ENCODE measurements at places on chromosomes 3 and 15.

DNA sequence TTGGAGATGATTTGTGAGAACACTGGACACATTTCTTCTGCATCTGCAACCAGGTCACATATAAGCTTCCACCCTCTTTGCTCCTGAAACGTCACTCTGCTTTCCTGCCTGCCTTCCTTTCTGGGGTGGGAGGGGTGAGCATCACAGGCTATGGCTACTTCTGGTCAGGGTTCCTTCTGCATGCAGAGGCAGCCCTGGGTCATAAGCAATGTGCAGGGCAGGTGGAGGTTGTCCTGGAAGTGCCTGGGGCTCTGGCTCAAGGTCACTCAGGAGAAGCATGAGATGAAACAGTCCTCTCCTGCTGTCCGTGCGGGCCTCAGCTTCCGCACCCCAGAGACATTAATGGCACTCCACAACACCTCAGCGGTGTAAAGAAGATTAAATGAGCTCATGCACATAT lies 15.1 kb downstream of the SLC6A20 start:
- DNase-seq: no peak

DNA sequence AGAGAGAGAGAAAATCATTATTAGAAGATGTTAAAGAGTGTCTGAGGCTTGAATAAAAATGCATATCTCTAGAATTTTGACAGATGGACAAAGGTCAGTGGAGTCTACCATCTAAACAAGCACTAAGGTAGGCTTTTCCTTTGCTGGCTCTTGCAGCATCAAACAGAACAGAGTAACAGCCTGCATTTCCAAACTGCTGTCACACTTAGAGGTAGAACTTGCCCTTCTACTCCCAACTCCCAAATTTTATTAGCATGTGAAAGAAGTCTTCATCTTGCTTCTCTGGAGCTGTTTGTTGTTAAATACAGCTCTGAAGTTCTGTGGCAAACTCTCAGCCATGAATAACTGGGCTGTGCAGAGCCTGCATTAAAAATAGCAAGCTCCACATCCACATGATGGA lies 4.1 kb upstream of the MB21D2 start:
- DNase-seq: no peak

- no peak for DNase-seq
Observed at GRCh38 chr15:60784483-60785254, 305.7 kb upstream of the ICE2 start.

DNA sequence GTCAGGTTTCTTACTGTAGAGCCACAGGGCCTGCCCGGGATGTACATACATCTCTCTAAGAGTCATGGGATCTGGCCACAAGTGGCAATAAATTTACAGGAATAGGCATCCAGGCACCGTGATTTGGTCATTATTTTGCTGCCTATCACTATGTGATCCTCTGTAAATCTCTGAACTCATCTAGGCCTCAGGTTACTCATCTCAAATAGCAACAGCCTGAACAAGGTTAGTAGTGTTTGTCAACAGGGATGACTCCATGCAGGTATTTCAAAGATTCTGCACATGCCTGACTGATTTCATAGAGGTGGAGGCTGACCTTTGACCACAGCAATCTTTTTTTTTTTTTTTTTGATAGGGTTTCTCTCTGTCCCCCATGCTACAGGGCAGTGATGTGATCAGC lies 88.8 kb upstream of the TBL1XR1 start:
- no peak for DNase-seq

DNA sequence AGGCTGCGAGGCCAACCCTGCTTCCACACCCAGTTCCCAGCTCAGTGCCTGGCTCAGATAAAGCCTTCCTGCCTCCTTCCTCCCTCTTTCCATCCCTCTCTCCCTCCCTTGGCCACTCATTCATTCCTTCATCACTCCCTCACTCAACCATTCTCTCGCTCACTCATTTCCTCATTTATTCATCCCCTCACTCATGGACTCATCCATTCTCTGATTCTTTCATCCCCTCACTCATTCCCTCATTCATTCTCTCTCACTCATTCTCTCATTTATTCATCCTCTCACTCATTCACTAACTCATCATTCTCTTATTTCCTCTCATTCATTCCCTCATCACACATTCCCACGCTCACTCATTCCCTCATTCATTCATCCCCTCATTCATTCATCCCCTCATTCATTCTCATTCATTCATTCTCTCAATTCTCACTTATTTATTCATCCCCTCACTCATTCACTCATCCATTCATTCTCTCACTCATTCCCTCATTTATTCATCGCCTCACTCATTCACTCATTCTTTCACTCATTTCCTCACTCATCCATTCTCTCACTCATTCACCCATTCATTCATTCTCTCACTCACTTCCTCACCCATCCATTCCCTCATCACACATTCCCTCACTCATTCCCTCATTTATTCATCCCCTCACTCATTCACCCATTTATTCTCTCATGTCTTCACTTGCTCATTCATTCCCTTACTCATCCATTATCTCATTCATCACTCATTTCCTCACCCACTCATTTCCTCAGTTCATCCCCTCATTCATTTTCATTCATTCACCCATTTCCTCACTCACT lies 13.2 kb downstream of the ABTB1 start:
- DNase-seq: no peak

- DNase-seq: no peak
Observed at GRCh38 chr3:171741377-171741776, 68.9 kb downstream of the PLD1 start.

DNA sequence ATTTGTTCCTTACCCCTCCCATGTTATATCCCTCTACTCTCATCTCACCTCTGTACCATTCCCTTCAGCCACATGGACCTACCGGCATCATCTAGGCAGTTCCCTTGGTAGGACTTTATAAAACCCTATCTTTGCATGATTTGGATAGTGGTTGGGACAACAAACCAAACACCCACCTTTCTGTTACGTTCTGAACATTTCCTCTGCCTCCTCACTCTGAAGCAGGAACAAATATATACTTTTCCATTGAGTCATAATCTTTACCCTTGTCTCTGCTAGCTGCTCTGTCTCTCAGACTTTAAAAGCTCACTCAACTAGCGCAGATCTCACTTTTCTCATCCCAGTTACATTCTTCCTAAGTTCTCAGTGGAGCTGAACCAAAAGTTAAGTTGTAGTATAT lies 17.8 kb downstream of the UBXN7 start:
- DNase-seq: no peak

DNA sequence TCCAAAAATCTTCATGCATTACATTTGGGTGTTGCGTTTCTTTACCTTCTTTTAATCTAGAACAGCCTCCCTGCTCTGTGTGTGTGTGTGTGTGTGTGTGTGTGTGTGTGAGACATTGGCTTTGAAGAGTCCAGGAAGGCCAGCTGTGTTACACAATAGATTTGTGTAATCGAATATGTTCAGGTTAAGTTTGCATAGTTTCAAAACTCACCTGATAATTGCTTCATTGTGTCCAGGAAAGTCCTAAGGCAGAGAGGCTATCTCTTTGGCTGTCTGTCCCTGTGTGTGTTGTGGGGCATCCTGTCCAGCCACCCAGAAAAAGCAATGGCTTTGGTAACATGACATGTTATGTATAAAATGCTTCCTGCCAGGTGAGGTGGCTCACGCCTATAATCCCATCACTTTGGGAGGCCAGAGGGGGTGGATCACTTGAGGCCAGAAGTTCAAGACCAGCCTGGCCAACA lies 37.5 kb downstream of the ZNF710 start:
- no peak for DNase-seq

DNA sequence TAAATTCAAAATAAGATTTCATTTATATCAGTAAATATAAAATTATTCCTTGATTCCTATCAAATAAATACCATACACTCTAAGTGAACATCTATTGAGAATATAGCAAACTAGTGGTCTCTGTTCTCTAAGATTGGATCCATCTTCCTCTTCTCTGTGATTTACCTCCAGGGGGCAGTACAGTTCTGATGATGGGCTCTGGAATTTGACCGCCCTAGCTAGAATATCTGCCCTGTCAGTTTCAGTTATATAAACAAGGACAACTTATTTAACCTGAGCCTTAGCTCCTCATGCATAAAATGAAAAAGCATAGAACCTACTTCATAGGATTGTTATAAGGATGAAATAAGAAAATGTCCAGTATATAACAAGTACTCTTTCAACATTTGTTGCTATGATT lies 171.1 kb upstream of the CCDC54 start:
- DNase-seq: peak; percentile 46

DNA sequence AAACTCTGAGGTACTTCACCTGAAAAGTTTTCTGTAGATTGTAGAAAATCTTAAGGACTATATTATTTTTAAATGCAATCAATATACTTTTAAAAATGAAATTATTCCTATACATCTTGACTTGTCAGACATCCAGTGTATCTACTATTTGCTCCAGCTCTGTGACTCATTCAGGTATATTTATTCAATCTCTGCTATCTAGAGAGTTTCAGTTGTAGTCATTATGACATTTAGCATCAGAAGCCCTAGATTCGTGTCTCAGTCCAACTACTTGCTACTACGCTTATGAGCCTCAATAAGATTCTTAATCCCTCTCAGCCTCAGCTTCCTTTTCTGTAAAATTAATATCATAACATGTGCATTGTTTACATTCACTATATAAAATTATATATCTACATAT lies 22.3 kb upstream of the EIF1B start:
- no peak for DNase-seq

- DNase-seq: no peak
Observed at GRCh38 chr3:57586778-57587177, 10.4 kb downstream of the ARF4 start.

- no peak for DNase-seq
Observed at GRCh38 chr15:85542895-85543331, 162.5 kb downstream of the AKAP13 start.

DNA sequence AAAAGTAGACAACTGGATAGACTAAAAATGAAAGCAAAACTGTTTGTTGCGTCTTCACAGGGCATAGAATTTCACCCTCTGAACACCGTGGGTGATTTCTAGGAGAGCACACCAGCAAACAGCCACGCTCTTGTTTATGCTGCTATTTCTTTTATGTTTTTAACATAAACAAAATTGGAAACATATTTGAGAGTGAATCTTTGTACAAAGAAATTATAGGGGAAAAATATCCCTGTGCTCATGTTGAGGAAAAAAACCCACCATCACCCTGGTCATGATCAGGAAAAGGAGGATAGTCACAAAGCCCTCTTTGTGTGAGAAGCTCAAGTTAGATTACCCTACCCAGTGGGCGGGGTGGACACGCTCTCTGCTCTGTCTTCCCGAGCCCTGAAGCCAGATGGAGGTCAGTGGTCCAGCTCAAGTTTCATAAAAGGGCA lies 313.3 kb downstream of the SATB1 start:
- no peak for DNase-seq

GRCh38 chr3:192834428-192834827 lies 83.2 kb downstream of the MB21D2 start:
- no peak for DNase-seq

DNA sequence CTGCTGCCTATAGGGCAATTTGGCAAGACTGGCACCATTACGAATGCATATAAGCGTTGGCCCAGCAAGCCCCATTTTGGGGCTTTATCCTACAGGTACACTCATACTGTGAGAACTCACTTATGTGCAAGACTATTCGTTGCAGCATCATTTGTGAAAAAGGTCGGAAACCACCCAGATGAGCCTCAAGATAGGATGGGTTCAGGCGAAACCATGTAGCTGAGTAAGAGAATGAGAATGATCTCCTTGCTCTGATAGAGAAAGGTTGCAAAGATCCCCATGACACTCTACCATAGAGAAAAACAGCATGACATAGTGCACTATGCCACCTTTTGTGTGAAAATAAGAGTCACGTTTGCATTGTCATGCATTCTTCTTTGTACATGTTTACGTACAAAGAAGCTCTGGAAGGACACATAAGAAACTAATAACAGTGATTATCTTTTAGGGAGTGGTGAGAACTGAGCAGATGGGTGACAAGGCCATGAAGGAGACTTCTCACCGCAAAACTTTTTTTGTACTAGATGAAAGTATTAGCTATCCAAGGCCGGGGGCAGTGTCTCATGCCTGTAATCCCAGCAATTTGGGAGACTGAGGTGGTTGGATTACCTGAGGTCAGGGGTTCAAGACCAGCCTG lies 50.0 kb downstream of the RHCG start:
- no peak for DNase-seq

- no peak for DNase-seq
Observed at GRCh38 chr3:70606018-70606417, 293.6 kb upstream of the MDFIC2 start.

DNA sequence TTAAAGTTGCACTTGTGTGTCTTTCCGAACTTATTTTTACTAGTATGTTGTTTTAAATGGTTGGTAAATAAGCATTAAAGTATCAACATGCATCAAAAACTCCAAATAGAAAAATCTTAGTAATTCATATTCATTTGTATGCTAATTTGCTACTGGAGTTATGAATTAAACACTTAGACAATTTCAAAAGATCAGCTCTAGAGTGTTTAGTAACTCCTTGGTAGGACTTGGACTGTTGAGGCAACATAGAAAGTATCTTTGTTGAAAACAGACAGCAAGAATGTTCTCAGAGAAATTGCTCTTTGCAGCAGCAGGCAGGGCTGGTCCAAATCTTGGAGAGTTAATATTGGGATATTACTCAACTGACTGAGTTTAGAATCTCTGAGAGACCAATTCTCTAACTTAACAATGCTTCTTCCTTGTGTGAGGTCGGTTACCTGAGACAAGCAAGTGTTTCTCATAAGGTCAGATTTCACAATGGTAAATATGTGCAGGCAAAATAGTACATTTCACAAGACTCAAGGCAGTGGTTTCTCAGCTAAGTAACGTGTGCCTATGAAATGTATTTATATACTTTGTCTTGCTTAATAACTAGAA lies 147.8 kb upstream of the IL12A start:
- no peak for DNase-seq

- DNase-seq: no peak
Observed at GRCh38 chr15:92638709-92639365, 16.7 kb downstream of the FAM174B start.

GRCh38 chr3:151940481-151940880 lies 67.0 kb downstream of the SUCNR1 start:
- no peak for DNase-seq

GRCh38 chr3:162398554-162398953 lies 901.9 kb downstream of the OTOL1 start:
- no peak for DNase-seq

- no peak for DNase-seq
Observed at GRCh38 chr15:63231706-63232105, 42.3 kb downstream of the RAB8B start.

DNA sequence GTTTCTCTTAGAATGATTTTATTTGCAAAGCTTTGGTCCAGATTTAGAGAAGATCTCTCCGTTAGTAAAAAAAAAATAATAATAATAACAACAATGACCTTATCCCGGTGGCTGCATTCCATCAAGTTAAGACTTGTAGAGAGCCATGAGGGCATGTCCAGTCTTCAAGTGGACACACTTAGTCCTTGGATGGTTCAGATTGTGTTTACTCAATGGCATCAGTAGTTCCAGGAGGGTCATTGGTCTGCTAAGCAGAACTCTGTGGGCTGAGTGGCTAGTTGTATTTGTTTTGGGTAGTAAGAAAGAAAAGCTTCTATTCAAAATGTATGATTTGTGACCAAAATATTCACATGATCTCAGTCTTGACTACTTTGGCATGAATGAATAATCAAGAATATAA lies 116.3 kb upstream of the UBE2E2 start:
- DNase-seq: no peak

- DNase-seq: no peak
Observed at GRCh38 chr15:34043391-34043790, 4.4 kb upstream of the AVEN start.

Data from D341Med (cell line).